ENCODE measurements at places on chromosomes 11 and 22.

DNA sequence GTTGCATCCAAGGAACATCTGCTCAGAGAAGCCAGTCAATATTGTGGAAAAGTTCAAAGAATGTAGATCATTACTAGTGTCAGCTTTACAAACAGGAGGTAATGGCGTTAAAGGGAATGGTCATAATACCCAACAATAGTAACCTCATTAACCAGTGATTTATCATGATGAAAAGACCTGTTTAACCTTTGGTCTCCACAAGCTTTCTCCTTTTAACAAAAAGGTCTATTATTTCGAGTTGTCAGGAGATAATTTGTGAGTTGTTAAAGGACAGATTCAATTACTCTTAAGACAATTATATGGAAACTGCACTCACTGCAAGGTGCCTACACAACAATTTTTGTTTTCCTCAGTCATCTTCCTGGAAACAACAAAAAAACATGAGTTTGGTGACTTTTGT lies 73.8 kb upstream of the HTATIP2 start:
- DNase-seq: no peak

DNA sequence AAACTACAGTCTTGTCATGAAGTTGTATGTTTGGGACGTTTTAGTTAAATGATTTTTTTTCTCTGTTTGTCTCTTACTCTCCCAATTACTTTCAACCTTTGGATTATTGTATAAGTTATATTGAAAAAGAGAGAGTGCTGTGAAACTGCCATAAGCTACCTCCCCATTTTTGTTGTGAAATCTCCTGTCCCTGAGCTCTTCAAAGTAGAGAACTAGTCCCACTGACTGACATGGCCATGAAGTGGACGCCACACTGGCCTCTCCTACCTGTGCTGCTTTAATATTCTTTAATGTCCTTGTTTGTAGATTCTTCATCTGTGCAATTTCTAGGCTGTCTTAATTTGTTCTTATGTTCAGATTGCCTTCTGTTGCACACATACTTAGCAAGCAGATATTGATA lies 56.3 kb downstream of the PPFIA1 start:
- DNase-seq: no peak

GRCh38 chr11:450809-451451 lies 851 bp downstream of the PTDSS2 start:
- DNase-seq: peak; percentile 79

DNA sequence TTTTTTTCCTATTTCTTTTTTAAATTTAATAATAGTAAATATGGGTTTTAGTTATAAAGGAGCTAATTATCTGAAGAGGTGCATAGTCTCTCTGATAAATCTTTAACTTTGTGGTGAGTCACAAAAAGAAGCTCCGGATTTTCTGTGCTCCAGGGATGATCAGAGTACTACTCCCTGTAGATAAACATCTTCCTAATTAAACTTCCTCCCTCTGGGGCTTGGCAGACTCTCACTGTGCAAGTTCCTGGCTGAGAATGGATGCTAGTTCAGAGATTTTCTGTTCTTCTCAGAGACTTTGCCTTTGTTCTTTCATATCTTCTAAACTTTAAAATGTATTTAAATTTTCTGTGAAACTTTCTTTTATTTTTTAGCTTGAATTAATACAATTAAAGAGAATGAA lies at the start of gene OR10G7:
OR10G7 (minus strand) TSS at position 72 of the 400 bp plus-strand sequence. CDS start 2,324 bp downstream, outside the sequence.
- DNase-seq: no peak

- no peak for DNase-seq
These were observed 22.2 kb upstream of the OR52M1 start for GRCh38 chr11:4522752-4523151.

GRCh38 chr11:36478700-36479329 lies 31.3 kb downstream of the TRAF6 start:
- no peak for DNase-seq

GRCh38 chr11:8107642-8108041 lies 26.6 kb downstream of the TUB start:
- no peak for DNase-seq

- DNase-seq: no peak
These were observed 789 bp downstream of the SIK2 start for GRCh38 chr11:111602865-111603610.

GRCh38 chr22:17958166-17958565 lies 66.2 kb downstream of the MICAL3 start:
- no peak for DNase-seq

DNA sequence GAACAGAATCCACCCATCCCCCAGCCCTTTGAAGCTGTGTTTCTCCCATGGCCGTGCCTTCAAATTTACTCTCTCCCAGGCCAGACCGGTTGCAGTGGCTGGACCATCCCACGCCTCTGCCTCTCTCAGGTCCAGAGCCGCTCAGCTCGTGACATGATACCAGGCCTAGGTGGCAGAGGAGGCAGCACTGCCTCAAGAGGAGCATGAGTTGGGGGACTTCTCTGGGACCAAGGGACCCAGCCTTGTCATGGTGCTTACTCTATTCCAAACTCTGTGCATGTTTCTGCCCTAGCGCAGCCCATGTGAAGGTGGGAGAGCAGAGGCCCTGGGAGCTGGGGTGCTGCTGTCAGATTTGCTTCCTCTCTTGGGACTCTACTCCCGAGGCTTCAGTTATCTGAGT lies 51.0 kb downstream of the TRAF6 start:
- no peak for DNase-seq

- DNase-seq: no peak
These were observed 4.0 kb upstream of the SGSM1 start for GRCh38 chr22:24801901-24802465.

DNA sequence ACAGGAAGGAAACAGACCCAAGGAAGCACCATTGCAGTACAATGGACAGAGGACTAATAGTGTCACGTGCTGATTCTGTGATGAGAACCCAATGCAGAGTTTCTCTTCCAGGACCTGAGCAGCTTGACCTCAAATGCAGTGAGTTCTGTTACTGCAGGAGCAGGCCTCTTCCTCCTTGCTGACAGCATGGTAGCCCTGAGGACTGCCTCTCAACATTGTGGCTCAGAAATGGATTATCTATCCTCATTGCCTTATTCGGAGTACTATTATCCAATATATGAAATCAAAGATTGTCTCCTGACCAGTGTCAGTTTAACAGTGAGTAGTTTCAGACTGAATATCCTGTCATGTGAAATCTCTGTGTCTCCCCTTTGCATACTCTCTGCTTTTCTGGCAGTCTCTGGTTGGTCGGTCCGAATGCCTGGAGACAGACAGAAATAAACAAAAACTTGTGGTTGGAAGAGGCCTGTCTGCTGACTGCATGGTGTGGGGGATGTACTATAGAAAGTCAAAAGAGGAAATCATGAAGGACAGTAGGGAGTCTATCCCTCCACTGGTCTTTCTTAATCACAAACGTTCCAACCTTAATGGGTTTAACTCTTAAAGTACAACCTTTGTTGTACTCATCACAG lies 6.9 kb upstream of the MS4A14 start:
- no peak for DNase-seq

DNA sequence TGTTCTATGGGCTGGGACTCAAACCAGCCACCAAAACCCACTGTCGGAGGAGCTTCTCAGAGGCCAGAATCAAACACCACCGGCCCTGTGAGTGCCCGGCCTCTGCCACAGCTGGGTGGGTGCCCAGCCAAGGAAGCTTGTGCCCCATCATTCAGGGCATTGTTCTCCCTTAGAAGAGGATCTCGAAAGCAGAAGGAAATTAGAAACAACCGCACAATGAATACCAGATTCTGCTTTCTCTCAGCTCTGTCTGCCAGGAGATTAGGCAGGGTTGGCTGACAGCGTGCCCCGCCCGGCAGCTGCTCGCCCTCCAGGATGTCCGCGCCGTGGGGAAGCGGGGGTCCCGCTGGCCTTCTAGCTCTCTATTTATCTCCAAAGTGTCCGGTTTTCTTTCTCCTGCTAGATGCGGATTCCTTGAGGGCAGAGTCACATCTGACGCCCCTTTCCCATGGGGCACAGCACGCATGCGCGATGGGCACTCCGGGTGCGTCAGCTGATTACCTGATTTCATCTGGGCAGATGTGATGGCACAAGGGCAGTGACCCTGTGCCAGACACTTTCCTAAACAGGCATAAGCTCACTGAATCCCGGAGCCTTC lies 25.5 kb downstream of the SCGB1A1 start:
- DNase-seq: peak; percentile 63

- DNase-seq: no peak
These were observed 9.3 kb downstream of the PATE4 start for GRCh38 chr11:125842321-125842948.

GRCh38 chr22:28019360-28019759 lies 100.3 kb upstream of the PITPNB start:
- peak; percentile 7 for DNase-seq

- no peak for DNase-seq
These were observed 11.3 kb upstream of the NFAM1 start for GRCh38 chr22:42443240-42444076.

- no peak for DNase-seq
These were observed 25.1 kb downstream of the TMEM184B start for GRCh38 chr22:38247713-38248112.

GRCh38 chr11:116193321-116194131 lies 579.3 kb downstream of the BUD13 start:
- DNase-seq: no peak

- DNase-seq: no peak
These were observed 265.7 kb upstream of the CTSC start for GRCh38 chr11:88603091-88603867.

- DNase-seq: no peak
These were observed 28.1 kb upstream of the FBXO3 start for GRCh38 chr11:33802194-33802950.

DNA sequence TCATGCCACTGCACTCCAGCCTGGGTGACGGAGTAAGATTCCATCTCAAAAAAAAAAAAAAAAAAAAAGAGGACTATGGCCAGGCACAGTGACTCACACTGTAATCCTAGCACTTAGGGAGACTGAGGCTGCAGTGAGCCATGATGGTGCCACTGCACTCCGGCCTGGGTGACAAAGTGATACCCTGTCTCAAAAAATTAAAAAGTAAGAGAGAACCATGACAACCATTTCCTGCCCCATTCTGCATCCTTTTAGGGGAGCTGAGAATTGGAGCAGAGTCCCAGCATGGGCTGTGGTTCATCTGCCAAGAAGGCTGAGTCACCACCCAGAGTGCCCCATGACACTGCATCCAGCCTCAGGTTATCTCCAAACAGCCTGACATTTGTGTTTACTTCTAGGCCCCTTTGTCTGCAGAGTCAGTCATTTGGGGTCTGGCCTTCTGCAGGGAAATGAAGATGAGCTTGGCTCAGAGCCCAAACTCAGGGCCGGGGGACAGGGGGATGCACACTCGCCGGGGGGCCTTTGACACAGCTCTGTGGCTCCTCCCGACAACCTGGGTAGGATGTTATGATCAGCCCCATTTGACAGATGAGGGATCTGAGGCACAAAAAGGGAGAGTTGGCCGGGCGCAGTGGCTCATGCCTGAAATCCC lies 4.7 kb downstream of the CSDC2 start:
- no peak for DNase-seq

- DNase-seq: no peak
These were observed 38.5 kb downstream of the DNAJC24 start for GRCh38 chr11:31408201-31408600.

DNA sequence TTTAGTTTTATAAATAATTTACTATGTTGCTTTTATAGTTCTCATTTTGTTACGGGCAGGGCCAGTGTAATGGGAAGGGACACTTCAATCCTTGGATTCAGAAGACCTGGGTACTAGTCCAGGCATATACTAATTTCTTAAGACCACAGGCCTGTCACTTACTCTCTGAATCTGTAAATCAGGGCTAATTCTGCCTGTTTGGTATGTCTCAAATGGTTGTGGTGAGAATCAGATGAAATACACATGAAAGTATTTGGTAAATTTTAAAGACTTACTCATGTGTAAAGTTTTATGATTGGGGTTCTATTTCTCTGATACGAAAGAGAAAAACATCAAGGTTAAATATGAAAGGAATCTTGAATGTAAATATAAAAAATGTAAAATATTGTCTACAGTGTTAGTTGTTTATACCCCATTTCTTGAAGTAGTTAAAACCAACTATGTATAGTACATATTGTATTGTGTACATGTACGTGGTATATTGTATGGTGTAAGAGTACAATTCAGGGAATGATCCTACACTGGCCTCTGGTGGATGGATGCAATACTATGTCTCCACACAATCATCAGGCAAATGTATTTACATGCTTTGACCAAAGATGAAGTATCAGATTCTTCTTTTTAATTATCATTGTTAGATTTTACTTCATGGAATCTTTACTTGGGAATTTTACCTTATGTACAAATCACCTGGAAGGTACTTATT lies 24.5 kb upstream of the RAG2 start:
- no peak for DNase-seq

DNA sequence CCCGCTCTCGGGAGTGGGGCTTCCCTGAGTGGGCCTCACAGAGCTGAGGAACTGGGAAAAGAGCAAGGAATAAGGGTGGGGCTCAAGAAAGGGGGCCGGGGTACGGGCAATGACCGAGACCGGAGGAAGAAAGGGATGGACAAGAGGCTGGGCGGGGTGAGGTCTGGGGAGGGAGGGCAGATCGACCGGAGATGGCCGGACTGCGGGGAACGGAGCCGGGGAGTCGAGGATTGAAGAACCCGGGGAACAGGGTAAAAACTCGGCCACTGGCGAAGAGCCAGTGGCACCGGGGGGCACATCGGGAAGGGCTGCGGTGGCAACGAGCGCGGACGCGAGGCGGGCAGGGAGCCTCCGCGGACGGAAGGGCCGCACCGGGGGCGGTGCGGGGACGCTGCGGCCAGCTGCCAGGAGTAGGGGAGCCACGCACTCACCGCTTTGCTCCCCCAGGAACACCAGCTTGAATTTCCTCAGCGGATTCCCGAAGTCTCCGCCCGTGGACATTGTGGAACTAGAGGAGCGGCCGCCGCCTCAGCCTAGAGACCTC lies 667 bp downstream of the RAB6A start:
- no peak for DNase-seq

- no peak for DNase-seq
These were observed 109.3 kb downstream of the APIP start for GRCh38 chr11:34806875-34807274.

GRCh38 chr11:108727665-108728064 lies 62.8 kb downstream of the DDX10 start:
- no peak for DNase-seq

GRCh38 chr11:70828593-70829082 lies 423.7 kb downstream of the SHANK2 start:
- no peak for DNase-seq

DNA sequence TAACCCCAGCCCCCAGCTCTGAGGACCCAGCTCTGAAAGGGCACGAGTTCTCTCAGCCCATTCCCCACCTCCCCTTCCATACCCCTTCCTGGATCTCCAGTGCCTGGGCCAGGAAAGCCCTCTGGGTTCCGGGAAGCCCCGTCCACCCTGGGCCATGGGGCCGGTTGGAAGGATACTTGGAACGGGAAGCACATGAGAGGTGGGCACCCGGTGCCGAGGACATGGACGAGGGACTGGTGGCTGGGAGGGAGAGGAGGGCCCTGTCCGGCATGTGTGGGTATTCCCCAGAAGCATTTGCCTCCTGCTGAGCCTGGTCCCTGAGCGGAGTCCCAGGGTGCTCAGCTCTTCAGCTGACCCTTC lies 5.2 kb upstream of the HINFP start:
- DNase-seq: no peak

Data from activated T-cell treated with anti-CD3 and anti-CD28 coated beads, Interleukin-2, amount 50 U/mL, for 24 hours (primary cell).